ENCODE measurements at places on chromosomes 7 and 10.

DNA sequence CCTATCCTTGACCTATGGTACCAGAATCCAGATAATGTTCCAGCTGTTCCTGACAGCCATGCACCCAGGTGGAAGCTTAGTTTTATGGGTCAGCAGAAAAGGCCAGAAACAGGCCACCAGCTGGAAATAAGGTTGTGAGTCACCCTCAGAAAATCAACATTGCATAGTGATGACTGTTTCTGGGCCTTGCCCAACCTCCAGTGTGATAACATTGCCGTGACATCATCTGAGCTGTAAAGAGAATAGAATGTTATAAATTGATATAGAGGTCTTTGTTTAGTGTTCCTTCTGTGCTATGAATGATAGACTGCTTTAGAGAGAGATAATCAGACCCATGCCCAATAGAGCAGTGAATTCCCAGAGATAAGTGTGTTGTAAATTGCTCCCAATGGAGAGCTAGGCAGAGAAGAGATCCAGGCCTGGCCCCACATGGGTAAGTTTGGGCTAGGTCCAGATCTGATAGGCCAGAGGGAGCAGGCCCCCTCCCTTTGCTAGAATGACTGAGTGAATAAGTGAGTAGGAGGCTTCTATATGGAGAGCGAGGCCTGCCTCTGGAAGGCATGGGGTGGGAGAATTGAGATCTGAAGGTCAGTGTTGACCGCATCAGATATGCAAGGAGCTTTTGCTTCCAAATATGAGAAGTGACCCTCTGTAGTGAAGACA, 14.2 kb upstream of the HPS1 start:
- DNase-seq, result no peak

DNA sequence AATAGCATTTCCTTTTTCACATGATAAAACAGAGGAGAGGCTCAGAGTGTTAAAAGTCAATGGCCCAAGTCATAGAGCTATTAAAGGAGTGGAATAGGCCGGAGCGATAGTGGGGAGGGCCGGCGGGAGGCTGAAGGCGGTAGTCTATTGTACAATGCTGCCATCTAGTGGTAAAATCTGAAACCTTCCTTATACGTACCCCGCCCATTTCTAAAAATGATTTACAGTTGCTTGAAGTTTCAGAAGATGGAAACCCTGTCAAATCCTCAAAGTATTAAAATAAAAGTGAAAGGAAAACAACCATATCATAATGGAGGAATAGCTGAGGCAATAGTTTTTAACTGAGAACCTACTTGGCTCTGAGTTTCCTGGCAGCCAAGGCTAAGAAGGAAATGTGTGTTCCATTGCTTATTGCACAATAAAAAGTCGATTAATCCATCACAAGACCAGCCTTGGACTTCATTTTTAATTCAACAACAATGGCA, 209.1 kb downstream of the CCSER2 start:
- no peak for DNase-seq

- no peak for DNase-seq
Measured at GRCh38 chr7:98285157-98286092, 3.9 kb downstream of the BRI3 start.

DNA sequence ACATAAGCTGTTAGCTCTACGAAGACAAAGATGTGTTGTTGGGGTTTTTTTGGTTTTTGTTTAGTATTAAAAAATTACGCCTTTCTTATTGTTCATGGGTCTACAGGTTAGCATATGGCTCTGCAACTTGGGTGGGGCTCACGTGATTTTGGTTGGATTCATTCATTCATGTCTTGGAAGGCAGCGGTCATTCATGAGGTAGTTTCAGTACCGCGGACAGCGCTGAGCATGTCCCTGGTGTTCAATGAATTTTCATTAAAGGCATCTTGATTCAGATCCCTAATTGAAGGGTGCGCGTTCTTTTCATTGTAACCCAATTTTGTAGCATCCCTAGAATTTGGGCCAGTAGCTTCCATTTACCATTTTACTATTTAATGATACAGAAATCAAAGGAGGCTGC, 42.9 kb upstream of the TCERG1L start:
- no peak for DNase-seq

- DNase-seq, result no peak
Measured at GRCh38 chr10:123790132-123790885, 101.3 kb downstream of the CPXM2 start.

DNA sequence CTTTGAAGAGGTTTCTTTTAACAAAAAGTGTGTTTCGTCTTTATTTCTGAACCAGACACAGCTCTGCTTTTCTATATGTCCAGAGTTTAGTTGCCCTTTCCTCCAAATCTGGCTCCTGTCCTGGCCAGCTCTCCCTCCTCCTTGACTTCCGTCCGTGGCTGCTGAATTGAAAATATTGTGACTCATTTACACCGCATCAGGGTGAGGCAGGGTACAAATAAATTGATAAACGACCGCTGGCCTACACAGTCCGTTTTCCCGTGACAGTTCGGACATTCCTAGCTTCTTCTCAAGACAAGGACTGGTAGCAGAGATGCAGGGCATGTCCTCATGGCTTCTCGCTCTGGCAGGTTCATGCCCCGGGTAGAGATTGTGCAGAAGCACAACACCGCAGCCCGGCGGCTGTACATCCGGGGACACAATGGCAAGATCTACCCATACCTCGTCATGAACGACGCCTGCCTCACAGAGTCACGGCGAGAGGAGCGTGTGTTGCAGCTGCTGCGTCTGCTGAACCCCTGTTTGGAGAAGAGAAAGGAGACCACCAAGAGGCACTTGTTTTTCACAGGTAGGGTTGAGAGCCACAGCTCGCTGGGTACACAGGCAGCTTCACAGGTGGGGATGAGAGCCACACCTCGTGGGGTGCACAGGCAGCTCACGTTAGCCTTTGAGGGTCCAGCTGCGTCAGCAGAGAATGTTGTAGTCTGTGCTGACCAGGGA, 126.6 kb downstream of the TRRAP start:
- no peak for DNase-seq

DNA sequence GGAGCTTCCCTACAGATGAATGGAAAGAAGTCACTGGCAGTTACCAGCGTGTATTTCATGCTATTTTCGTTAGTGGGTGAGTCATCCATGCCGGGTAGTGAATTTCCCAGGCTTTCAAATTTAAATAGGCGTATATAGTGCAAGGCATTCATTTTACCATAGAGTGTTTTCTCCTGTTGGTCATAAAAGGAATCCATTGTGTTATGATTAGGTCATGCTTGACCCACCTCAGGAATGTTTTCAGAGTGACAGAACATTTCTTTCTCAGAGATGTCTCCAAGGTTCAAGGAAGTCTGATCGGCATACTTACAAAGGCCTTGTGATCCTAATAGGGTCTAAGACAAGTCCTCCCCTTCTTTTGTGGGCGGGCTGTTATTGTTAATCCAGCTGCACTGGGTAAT, 110.7 kb downstream of the AKR1D1 start:
- no peak for DNase-seq

DNA sequence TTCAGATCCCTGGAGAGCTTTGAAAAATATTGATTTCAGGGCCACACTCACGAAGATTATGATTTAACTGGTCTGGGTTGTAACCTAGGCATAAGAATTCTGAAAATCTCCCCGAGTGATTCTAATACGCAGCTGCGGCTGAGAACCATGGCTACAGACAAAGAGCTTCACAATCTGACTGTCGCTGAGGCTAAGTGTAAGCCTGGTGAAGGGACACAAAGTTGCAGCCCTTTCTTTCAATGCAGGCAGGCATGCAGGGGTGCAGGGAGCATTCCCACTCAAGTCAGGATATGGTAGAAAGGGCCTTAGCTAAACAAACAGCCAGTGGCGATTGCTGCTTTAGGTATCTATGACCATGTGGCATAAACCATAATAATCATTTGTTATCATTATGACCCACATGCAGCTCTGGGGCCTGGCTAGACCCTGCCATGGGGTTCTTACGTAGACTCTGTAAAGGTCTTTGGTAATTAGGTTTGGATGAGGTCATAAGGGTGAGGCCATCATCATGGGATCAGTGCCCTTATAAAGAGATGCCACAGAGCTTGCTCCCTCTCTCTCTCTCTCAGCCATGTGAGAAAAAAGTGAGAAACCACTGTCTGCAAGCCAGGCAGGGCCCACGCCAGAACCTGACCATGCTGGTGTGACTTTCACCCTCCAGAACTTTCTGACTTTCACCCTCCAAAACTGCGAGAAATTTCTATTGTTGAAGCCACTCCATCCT, 88.4 kb upstream of the LANCL2 start:
- DNase-seq, result no peak

GRCh38 chr7:44308596-44309270, 16.7 kb downstream of the CAMK2B start:
- no peak for DNase-seq

DNA sequence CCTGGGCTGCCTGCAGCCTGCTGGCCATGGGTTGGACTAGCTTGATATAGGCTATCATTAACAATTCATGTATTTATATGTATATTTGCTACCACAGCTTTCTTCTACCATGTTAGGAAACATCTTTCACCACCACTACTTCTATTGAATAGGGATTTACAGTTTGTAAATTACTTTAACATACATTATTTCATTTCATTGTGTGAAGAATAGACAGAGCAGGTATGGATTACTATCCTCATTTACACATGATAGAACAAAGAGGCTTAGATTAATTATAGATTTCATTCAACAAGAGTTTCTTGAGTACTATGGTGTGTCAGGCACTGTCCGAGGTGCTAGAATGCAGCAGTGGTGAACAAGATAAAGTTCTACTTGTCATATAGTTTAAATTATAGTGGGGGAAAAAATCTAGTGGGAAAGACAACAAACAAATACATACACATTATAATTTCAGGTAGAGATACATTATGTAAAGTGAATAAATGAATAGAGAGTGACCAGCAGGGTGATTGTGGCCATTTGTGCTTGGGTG, 20.6 kb downstream of the VTI1A start:
- no peak for DNase-seq

- no peak for DNase-seq
Measured at GRCh38 chr10:71780719-71781118, 7.4 kb upstream of the VSIR start.

GRCh38 chr7:44477063-44477830, 13.2 kb downstream of the NUDCD3 start:
- DNase-seq, result no peak

DNA sequence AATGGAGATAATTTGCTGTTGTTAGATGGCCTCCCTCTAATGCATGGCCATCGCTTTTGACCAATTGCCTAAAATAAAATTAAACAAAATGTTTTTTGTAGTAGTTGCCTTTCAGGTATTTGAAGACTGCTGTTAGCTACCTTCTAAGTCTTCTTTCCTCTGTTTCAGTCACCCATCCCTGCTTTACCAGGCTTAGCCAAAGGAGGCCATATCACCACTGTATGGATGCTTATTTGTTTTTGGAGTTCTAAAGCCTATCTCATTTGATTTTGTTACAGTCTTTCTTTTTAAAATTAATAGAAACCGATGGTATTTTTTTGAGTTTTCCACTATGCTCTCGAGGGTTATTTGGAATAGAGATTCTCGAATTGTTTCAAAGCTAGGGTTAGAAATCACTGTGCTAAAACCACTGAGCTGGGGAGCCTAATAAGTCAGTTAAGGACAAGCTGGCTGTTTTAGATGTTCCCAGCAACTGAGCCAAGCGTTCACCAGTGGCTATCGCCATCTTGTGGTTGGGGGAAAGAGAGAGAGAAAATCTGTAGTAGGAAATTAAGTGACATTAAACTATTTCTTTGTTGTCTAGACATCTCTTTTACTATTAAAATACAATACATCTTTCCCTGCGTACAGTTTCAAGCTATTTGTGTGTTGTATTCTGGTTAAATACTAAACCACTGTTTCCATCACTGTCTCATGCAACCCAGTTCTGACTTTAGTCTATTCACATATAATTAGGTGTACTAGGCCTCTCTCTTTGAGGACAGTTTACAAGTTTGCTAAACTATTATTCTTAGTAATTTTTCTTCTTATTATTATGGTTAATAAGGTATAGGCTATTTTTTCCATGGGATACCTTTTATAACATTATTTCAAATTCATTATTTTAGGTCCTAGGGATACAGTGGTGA, 52.2 kb downstream of the GPR158 start:
- DNase-seq, result no peak

GRCh38 chr7:152050547-152050971, 25.1 kb downstream of the GALNT11 start:
- DNase-seq, result no peak

DNA sequence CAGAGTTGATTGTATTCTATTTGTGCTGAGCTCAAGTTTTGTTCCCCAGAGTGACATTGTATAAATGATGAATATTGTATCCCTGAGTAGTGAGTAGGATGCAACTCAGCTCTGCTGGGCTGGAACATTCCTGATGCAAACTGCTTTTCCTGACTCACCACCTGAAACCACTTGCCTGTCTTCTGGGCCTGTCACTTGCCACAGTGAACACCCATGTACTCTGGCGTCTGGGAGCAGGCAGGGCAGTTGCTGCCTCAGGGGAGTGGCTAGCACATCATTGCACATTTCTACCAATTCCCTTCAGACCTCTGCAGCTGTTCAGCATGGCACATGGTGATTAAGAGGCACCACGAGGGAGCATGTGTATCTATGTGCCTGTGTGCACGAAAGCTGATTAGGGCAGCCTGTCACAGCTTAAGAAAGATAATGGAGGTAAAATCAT, 157.3 kb downstream of the SND1 start:
- no peak for DNase-seq

DNA sequence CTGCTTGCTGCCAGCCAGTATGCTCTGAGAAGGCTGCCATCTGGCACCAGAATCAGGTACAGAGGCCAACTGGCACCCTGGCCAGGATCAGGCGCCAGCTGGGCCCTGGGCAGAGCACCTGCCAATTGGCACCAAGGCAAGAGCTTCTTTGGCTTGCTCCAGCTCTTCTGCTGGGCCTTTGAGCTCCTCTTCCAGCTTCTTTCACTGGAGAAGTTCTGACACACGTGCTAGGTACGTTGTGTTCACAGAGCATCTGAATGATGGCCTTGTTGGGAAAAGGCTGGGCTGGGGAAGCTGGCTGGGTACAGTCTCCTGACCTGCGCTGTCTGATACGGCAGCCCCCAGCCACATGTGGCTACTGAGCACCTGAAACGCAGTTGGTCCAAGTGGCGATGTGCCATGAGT, 31.7 kb upstream of the OPALIN start:
- no peak for DNase-seq

- no peak for DNase-seq
Measured at GRCh38 chr7:116577320-116577871, 52.6 kb downstream of the CAV1 start.

GRCh38 chr10:102945449-102945848, 27.4 kb downstream of the CNNM2 start:
- DNase-seq, result no peak

DNA sequence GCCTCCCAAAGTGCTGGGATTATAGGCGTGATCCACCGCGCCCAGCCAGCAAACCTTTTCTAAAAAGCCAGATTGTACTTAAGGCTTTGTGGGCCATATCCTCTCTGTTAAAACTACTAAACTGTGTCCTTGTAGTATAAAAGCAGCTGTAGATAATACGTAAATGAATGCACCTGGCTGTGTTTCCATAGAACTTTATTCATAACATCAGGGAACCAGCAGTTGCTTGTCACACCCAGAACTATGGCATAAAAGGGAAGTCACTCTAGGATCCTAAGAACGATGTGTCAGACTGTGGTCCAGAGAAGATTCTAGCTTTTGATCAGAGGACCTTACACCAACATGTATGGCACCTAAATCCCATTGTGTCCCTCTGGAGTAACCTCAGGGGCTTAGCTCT, 63.0 kb downstream of the DENND2A start:
- no peak for DNase-seq

Measured in stimulated activated CD8-positive, alpha-beta memory T cell treated with anti-CD3 and anti-CD28 coated beads, Interleukin-7, amount 100 ng/mL, for 24 hours (primary cell).